ENCODE measurements at places on chromosomes 1 and 21. TPM values are rescaled to one million over a fixed set of nuclear protein-coding genes. Genes with fewer than 3 reads are reported as not detected.

Gene SAMD11
- total RNA-seq, result 59.8 TPM

Gene C1orf94
- total RNA-seq, result 4.0 TPM

Gene C4BPA
- not detected for total RNA-seq

Gene KRTAP12-2
- not detected for total RNA-seq

Gene CELA3A
- not detected for total RNA-seq

- no peak for DNase-seq
These were observed 1705.3 kb downstream of the NCAM2 start for GRCh38 chr21:22703521-22703920.

- DNase-seq, result no peak
These were observed 23.3 kb downstream of the PAX7 start for GRCh38 chr1:18653916-18654315.

DNA sequence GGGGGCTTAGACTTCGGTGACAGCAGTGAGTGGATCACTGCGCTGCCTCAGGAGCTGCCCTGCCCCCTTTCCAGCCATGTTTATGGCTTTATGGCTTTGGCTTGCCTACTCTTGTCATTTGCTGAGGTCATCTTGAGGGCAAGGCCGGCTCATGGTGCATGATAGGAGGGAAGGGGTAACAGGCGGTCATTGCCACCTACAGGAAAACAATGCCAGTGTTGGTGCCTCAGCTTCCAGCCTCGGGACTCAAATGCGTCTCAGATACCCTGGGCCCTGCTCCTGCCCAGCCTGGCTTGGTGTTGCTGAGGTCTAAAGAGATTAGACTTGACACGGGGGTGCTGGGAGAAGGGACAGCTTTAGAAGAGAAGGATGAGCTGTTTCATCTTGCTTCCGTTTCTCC, 14.5 kb downstream of the KDF1 start:
- DNase-seq, result no peak

DNA sequence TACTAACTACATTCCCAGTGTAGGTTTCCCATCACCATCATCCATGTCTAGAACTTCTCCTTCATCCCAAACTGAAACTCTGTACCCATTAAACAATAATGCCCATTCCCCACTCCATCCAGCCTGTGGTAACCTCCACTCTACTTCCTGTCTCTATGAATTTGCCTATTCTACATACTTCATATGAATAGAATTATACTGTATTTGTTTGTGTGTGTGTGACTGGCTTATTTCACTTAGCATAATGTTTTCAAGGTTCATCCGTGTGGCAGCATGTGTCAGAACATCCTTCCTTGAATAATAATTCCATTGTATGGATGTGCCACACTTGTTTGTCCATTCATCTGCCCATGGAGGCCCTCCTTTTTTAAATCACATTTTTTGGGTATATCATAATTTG, 35.7 kb downstream of the ATP2B4 start:
- no peak for DNase-seq

- peak; percentile 7 for DNase-seq
These were observed 5.9 kb upstream of the PRKAA2 start for GRCh38 chr1:56639211-56639610.

DNA sequence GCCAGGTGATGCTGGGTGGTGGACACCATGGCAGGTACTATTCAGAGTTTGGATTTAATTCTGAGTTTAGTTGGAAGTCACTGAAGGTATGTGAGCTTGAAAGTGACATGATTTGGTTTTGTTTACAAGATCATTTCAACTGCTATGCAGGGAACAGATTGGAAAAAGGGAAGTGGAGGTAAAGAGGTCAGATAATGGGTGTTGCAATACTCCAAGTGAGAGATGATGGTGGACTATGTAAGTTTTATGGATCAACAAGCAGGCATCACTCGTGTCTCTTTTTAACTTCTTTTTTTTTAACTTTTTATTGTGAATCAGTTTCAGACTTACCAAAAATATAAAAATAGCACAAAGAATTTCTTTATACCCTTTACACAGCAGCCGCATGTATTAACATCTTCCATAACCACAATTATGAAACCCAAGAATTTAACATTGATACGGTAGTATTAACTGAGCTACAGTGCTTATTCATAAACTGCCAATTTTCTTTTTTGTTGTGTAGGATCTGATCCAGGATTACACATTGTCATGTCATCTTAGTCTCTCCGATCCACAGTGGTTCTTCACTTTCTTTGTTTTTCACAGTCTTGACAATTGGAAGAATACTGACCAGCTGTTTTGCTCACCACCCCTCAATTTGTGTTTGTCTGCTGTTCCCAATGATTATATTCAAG, 24.9 kb upstream of the NHLH2 start:
- no peak for DNase-seq

DNA sequence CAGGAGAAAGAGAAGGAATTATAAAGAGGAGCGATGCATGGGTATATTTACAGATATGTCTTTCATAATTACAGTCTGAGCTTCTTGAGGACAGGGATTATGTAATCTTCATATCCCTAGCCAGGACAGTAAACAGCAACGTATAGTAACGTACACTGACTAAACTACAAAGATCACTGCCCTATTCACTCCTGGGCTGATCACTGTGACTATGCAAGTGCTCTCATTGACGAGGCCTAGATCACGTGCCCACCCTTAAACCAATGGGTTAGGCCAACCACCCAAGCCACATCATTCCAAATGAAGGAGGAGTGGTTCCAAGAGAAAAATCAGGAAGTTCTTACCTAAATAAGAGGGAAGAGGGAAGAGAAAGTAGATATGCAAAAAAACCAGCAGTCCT, 18.5 kb downstream of the PIK3R3 start:
- no peak for DNase-seq

GRCh38 chr1:17149771-17150170, 30.5 kb upstream of the PADI2 start:
- DNase-seq, result no peak
